ENCODE measurements at places on chromosomes 7 and 10. TPM values are rescaled to one million over a fixed set of nuclear protein-coding genes. Genes with fewer than 3 reads are reported as not detected.

DNA sequence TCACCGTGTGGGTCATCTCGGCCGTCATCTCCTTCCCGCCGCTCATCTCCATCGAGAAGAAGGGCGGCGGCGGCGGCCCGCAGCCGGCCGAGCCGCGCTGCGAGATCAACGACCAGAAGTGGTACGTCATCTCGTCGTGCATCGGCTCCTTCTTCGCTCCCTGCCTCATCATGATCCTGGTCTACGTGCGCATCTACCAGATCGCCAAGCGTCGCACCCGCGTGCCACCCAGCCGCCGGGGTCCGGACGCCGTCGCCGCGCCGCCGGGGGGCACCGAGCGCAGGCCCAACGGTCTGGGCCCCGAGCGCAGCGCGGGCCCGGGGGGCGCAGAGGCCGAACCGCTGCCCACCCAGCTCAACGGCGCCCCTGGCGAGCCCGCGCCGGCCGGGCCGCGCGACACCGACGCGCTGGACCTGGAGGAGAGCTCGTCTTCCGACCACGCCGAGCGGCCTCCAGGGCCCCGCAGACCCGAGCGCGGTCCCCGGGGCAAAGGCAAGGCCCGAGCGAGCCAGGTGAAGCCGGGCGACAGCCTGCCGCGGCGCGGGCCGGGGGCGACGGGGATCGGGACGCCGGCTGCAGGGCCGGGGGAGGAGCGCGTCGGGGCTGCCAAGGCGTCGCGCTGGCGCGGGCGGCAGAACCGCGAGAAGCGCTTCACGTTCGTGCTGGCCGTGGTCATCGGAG is 1.8 kb downstream of the ADRA2A start:
- no peak for DNase-seq
- no peaks in the 10 kb centered on the region for H3K4me1 ChIP-seq
- H3K36me3 ChIP-seq = no peaks in the 10 kb centered on the region
- no peak overlapping the region for H3K27ac ChIP-seq
- peaks cover 61% of the 10 kb centered on the region for H3K27me3 ChIP-seq

DNA sequence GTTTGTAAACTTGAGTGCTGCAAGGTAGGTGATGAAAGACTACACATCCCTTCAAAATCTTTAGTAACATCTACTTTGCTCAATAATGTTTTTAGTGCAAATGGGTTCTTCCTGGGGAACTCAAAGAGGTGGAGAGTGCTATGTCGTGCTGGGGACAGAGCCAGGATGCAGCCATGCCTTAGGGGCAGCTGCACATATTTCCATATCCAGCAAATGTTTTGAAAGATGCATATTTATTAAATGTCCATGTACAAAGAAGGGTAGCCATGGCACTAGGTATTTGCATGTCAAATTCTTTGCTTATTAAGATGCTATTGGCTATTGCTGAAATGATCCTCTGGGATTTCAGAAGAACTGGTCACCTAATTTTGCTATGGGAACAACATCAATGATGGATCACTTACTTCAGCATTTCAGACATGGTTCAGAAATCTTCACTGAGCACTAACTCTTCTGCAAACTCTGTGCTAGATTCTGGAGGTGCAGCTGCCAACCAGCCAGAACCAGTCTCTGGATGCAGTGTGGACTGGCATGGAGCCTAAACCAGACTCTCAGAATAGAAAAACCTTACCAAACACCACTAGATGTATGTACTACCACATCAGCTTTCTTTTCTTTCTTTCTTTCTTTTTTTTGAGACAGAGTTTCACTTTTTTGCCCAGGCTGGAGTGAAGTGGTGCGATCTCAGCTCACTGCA is 31.7 kb upstream of the DNMBP start:
- no peak overlapping the region for H3K4me3 ChIP-seq
- no peak overlapping the region for H3K27ac ChIP-seq
- no peaks in the 10 kb centered on the region for H3K27me3 ChIP-seq
- H3K4me1 ChIP-seq = peaks cover 4% of the 10 kb centered on the region
- H3K36me3 ChIP-seq = no peaks in the 10 kb centered on the region

DNA sequence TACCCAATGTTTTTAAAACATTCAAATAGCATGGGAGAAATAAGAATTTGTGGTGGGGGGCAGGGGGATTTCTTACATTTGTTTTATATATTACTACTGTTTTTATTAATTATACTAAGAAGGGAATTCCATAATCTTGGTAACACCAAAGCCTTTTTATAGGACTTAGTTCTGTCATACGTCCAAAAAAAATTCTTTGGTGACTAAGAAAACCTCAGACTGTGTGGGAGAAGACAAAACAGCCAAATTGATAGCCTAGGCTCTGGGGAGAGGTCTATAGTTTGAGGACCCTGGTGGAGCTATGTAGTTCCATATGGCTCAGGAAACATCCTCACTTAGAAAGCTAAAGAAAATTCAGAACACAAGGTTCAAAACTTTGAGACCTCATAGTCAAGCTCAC is 23.4 kb downstream of the ACSM6 start:
- peaks cover 3% of the 10 kb centered on the region for H3K36me3 ChIP-seq
- H3K4me1 ChIP-seq = peaks cover 12% of the 10 kb centered on the region
- H3K27ac ChIP-seq = no peak overlapping the region
- no peak overlapping the region for H3K4me3 ChIP-seq
- H3K27me3 ChIP-seq = no peaks in the 10 kb centered on the region

- 0 out of 2 replicates have a peak, but pooled peaks cover 2% of the 10 kb centered on the region for H3K4me1 ChIP-seq
- no peak overlapping the region for H3K4me3 ChIP-seq
- peaks cover 40% of the 10 kb centered on the region for H3K36me3 ChIP-seq
- no peak overlapping the region for H3K27ac ChIP-seq
- no peaks in the 10 kb centered on the region for H3K27me3 ChIP-seq
- DNase-seq = no peak
Measured at GRCh38 chr10:24597426-24597825, 126.3 kb downstream of the ARHGAP21 start.

EFCAB10 gene
- polyA plus RNA-seq = not detected

GRCh38 chr10:91690996-91691676 is 58.3 kb upstream of the PPP1R3C start:
- peaks cover 8% of the 10 kb centered on the region for H3K4me1 ChIP-seq
- no peaks in the 10 kb centered on the region for H3K36me3 ChIP-seq
- H3K27me3 ChIP-seq = no peaks in the 10 kb centered on the region
- no peak for DNase-seq
- no peak overlapping the region for H3K27ac ChIP-seq
- H3K4me3 ChIP-seq = no peak overlapping the region

DNA sequence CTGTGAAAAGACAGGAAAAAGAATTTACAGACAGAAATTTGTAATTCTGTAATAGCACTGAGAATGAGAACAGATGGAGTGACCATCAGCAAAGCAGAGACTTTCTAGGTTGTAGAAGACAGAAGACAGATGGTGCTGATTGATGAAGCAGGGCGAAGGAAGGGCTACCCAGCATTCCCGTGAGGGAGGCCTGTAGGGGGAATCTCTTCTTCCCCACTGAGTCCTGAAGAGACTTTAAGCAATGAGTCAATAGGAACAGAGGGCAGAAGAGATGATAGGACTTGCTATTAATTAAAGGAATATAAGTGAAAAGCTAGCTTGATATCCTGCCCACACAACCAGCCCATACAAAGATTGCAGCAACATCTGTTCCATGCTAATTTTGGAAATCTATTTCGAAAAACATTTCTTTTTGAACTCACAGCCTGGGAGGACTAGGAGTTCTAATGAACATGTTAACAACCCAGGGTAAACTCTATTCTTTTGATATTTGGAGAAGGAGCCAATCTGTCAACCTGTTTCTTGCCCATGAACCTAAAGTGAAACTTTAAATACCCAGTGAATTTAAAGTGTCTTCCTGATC is 44.1 kb downstream of the RALA start:
- H3K36me3 ChIP-seq = no peaks in the 10 kb centered on the region
- no peak for DNase-seq
- H3K4me1 ChIP-seq = peaks cover 3% of the 10 kb centered on the region
- no peaks in the 10 kb centered on the region for H3K27me3 ChIP-seq
- no peak overlapping the region for H3K27ac ChIP-seq

DNA sequence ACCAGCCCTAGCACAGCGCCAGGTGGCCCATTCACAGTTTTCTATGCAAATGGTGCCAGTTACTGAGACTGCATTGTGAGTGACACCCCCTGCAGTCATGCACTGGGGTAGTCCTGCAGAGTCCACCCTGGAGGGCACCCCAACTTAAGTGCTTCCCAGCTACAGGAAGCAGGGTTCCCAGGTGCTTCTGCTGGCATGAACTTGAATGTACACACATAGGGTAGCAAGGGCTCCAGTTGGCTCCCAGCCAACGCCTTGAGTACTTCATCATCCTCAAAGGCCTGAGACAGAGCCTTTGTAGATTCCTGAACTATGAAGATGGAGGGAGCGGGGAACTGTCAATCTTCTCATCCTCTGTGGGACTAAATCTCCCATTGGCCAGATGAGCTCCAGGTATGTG is 11.5 kb upstream of the NPFFR1 start:
- H3K36me3 ChIP-seq = peaks cover 4% of the 10 kb centered on the region
- no peak overlapping the region for H3K27ac ChIP-seq
- DNase-seq = no peak
- H3K4me3 ChIP-seq = no peak overlapping the region
- no peaks in the 10 kb centered on the region for H3K4me1 ChIP-seq

DNA sequence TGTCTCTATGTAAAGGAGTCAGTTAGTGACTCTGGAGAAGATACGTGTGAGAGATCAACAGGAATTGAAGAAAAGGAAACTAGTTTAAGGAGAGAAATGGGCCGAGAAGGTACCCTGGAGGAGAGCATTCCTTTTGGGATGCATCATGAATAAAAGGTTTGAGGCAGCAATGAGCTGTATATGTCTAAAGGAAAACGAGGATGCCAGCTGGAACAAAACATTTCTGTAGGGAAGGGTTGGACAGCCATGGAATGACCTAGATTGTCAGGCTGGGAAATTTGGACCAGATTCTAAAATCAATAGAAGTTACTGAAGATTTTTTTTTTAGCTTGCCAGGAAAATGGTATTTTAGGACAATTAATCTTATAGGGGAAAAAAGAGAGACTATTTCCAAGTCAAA is 17.2 kb upstream of the MPP7 start:
- H3K36me3 ChIP-seq = no peaks in the 10 kb centered on the region
- peaks cover 18% of the 10 kb centered on the region for H3K27me3 ChIP-seq
- H3K27ac ChIP-seq = no peak overlapping the region
- no peaks in the 10 kb centered on the region for H3K4me1 ChIP-seq

GRCh38 chr10:58054881-58055280 is 212.8 kb downstream of the IPMK start:
- H3K4me1 ChIP-seq = no peaks in the 10 kb centered on the region
- H3K36me3 ChIP-seq = no peaks in the 10 kb centered on the region
- H3K27me3 ChIP-seq = no peaks in the 10 kb centered on the region
- no peak overlapping the region for H3K4me3 ChIP-seq

DNA sequence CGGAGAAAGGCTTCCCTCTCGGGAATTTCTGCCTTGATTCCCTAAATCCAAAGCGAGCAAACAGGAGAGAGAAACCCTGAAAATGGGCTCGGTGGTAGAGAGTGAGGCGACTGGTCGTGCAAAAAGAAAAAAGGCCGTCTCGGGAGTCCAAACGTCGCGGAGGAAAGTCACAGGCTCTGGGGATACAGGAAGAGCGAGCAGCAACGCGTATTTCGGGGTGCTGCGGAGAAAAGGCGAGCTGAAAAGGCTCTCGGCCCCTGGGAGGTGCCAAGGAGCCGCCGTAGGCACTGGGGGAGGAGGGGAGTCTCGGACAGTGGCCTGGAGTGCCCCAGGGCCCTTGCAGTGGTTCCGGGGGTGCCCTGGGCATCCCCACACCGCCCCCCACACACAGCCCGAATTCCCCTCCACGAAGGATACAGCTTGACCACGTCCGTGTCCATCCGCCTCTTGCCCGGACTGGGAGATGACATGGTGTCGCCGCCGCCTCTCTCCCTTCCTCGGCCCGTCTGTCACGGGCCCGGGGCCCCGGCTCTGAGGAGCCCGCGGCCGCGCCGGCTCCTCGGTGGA is 591 bp downstream of the UBE2H start:
- peak overlapping the region; percentile 95 for H3K4me3 ChIP-seq
- H3K4me1 ChIP-seq = peaks cover 8% of the 10 kb centered on the region
- no peaks in the 10 kb centered on the region for H3K27me3 ChIP-seq
- H3K27ac ChIP-seq = peak overlapping the region; percentile 85

DNA sequence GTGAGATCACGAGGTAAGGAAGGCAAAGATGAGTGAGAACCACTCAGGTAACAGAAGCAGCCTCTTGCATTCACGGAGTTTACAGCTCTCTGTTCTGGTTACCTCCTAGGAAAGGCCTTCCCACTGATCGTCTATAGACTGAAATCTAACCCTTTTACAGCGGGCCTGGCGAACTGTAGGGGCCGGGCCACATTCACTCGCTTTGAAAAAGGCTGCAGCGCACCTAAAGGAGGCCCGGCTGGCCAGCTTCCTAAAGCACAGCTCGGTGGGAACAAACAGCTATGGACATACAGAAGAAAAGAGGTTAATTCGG is 565 bp downstream of the ATP5MK start:
- peaks cover 8% of the 10 kb centered on the region for H3K4me1 ChIP-seq
- H3K4me3 ChIP-seq = peak overlapping the region; percentile 95
- H3K27me3 ChIP-seq = no peaks in the 10 kb centered on the region
- peak overlapping the region; percentile 76 for H3K27ac ChIP-seq

- no peak overlapping the region for H3K4me3 ChIP-seq
- H3K36me3 ChIP-seq = no peaks in the 10 kb centered on the region
- no peaks in the 10 kb centered on the region for H3K4me1 ChIP-seq
- no peak for DNase-seq
- H3K27ac ChIP-seq = no peak overlapping the region
- H3K27me3 ChIP-seq = no peaks in the 10 kb centered on the region
Measured at GRCh38 chr7:65475734-65476319, 102.2 kb downstream of the ZNF92 start.

DNA sequence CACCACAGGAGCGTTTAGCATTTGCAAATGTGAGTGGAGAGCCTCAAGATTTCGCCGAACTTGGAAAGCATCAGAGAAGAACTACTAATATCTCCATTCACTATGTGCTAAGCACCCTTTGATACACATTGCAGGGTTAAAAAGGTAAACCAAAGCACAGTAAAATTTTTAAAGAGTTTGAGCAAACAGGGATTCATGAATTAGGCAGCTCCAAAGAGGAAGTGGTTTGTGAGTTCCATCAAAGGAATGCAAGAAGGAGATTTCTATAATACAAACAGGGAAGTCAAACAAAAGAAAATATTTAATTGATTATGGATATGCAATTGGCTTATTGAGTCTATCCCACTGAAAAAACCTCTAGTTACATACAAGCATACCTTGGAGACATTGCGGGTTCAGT is 81.1 kb upstream of the TMEM72 start:
- peak; percentile 74 for DNase-seq
- H3K27ac ChIP-seq = peak overlapping the region; percentile 63
- peaks cover 16% of the 10 kb centered on the region for H3K4me1 ChIP-seq
- no peak overlapping the region for H3K4me3 ChIP-seq
- no peaks in the 10 kb centered on the region for H3K27me3 ChIP-seq
- no peaks in the 10 kb centered on the region for H3K36me3 ChIP-seq

ZNF804B gene
- polyA plus RNA-seq = not detected

- peaks cover 18% of the 10 kb centered on the region for H3K36me3 ChIP-seq
- no peak overlapping the region for H3K27ac ChIP-seq
- no peak overlapping the region for H3K4me3 ChIP-seq
- H3K4me1 ChIP-seq = no peaks in the 10 kb centered on the region
Measured at GRCh38 chr7:45720989-45721388, 146.8 kb downstream of the ADCY1 start.

C7orf57 gene
- polyA plus RNA-seq = not detected

All from IMR-90 (cell line).